ENCODE measurements at places on chromosomes 4 and X.

DNA sequence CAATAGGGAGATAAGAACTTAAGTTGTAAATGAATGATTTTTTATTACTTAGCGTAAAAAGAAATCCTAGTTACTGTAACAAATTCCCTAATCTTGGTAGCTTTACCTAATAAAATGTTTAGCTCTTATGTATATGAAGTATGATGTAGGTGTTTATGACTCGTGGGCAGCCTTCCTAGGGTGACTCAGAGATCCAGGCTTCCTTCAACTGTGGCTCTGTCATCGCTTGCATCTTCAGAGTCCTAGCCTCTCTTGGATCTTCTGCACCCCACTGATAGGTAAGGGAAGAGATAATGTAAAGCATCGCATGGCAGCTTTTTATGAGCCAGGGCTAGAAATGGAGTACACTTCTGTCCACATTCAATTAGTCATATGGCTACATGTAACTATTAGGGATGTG, 165.6 kb upstream of the GLRA2 start:
- no peak for DNase-seq

DNA sequence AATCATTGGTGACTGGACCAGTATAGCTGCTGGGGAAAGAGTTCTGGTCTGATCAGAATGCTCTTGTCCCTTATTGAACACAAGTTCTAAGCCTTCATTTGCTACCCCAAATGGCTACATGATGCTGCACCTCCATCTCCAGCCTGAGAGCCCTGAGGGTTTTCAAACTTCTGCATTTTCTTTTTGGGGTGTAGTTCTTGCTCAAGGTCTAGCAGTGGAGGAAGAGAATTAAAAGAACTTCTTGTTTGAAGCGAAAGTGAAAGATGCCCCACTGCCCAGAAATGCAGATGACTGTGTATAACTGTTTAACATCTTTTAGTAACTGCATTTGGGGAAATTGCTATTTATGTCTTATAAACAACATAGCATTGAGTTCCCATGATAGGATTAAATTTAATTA, 38.5 kb downstream of the LAMTOR3 start:
- DNase-seq: peak; percentile 15

GRCh38 chr4:8221476-8221875, 22.4 kb downstream of the SH3TC1 start:
- no peak for DNase-seq

GRCh38 chr4:184588893-184589292, 60.4 kb downstream of the CASP3 start:
- DNase-seq: no peak

DNA sequence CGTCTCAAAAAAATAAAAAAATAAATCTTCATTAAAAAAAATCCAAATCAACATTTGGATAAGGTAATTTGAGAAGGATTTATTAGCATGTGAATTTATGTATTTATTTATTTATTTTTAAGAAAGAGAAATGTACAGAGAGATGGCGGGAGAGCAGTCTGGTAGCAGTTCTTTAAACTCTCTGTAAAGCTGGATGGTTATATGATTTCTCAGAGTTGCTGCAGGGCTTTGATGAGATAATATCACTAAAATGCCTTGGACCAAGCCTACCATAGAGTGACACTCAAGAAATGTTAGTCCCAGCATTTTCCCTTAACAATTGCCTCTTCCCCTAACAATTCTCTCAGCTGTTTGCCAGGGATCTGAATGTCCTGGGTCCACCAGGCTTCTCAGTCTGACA, 103.4 kb upstream of the LNX1 start:
- DNase-seq: no peak

GRCh38 chrX:149804102-149804501, 22.4 kb downstream of the MAGEA9 start:
- DNase-seq: no peak

GRCh38 chrX:134737721-134738369, 79.6 kb upstream of the PLAC1 start:
- no peak for DNase-seq

- no peak for DNase-seq
These were observed 131.5 kb downstream of the JADE1 start for GRCh38 chr4:128940971-128941370.

DNA sequence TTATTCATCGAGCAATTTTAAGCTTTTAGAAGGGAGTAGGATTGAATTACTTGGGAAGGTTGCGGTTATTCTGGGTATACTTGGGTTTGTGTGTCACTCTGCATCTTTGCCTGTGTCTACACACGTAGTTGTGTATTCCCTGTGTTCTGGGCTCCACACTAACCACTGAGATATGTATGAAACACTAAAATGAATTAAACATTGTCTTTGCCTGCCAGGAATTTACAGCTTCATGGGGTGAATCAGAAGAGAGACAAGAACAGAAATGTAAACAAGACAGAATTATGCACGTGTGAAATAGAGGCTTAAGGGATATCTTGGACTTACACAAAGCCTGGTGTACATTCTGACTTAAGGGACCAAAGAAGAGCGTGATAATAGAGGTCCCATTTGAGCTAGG, 228.5 kb downstream of the AFF2 start:
- DNase-seq: no peak

DNA sequence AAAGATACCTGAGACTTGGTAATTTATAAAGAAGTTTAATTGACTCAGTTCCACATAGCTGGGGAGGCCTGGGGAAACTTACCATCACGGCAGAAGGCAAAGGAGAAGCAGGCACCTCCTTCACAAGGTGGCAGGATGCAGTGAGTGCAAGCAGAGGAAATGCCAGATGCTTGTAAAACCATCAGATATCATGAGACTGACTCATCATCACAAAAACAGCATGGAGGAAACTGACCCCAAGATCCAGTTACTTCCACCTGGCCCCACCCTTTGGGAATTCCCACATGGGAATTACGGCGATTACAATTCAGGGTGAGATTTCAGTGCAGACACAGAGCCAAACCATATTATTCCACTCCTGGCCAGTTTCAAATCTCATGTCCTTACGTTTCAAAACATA, 514.7 kb upstream of the SPANXN1 start:
- no peak for DNase-seq

- no peak for DNase-seq
These were observed 67.9 kb downstream of the RBPJ start for GRCh38 chr4:26388671-26389070.

DNA sequence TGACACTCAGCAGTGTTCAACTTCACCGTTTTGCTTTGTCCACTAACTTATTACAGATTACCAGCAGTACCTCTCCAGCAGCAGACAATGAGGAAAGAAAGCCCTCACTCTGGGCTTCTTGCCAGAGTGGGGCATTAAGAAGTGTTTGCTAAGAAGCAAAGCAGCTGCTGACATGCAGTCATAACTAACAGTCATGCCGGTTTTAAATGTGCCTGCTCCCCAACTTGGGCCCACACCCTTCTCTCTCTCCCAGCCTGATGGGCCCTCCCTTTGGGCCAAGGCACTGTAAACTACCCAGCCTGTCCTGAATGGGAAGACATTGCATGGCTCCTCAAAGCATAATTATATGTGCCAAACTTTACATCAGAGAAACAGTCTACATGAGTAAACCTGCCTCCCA, 54.6 kb upstream of the HHIP start:
- DNase-seq: no peak

GRCh38 chrX:118220509-118220908, 103.9 kb upstream of the KLHL13 start:
- no peak for DNase-seq

DNA sequence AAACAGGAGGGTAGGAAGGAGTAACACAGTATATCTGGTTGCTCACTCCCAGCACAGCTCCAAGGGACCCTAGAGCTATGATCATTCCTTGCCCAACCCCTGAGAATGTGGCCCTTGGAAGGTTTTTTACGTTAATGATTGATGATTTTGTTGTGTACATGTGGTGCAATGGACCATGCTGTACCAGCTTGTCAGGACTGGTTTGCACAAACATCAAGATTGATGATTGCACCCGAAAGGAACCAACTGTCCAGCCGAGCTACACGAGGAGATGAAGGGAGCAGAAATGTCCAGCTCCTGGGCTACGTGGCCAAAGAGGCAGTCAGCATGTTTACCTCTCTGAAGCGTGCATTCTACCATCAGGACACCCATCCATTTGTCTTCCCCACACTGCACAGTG, 83.2 kb upstream of the USP9X start:
- no peak for DNase-seq

DNA sequence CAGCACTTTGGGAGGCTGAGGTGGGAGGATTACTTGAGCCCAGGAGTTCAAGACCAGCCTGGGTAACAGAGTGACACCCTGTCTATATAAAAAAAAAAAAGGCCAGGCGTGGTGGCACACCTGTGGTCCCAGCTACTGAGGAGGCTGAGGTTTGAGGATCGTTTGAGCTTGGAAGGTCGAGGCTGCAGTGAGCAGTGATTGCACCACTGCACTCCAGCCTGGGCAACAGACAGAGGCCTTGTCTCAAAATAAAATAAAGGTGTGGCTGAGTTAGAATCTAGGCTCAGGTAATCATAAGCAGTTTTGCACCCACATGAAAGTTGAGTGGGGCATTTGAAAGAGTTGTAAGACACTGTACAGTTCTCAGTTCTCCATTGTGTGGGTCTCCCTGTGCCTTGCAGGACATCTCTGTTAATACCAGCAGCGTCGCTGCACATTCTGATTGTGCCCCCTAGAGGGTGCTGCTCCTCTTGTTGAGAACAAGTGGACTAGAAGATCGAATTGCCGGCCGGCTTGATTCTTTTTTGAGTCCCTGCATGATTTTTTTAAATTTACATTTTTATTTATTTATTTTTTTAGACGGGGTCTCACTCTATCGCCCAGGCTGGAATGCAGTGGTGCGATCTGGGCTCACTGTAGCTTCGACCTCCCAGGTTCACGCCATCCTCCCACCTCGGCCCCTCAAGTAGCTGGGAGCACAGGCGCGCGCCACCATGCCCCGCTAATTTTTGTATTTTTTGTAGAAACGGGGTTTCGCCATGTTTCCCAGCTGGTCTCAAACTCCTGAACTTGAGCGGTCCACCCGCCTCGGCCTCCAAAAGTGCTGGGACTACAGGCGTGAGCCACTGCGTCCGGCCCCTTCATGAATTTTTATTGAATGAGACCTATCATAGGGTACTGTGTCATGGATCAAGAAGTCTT, 73.6 kb upstream of the RBMX start:
- peak; percentile 35 for DNase-seq

- DNase-seq: no peak
These were observed 22.2 kb upstream of the GCNA start for GRCh38 chrX:71556036-71556435.

GRCh38 chr4:48141048-48141447, 7.0 kb upstream of the TXK start:
- no peak for DNase-seq

- DNase-seq: no peak
These were observed 165.6 kb upstream of the HCCS start for GRCh38 chrX:10945498-10945897.

GRCh38 chrX:66053414-66053813, 13.5 kb upstream of the VSIG4 start:
- DNase-seq: no peak

GRCh38 chr4:22670956-22671355, 21.8 kb upstream of the GBA3 start:
- DNase-seq: no peak

GRCh38 chr4:42088386-42088785, 64.1 kb downstream of the BEND4 start:
- DNase-seq: no peak

DNA sequence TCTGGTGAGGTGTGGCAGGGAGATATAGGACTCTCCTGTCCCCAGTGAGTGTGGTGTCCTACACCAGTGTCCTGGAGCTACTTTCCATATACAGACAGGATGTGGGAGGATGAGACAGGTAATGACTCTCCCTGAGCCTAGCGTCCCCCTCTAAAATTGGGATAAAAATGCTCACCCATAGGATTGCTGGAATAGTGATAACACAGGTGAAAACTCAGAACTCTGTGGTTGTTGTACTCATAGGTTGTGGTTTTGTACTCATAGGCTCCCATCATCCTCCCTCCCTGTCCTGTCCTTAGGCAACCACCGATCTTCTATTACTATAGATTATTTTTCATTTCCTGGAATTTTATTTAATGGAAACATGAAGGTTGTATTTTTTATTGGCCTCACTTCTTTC, 60.7 kb upstream of the NXF3 start:
- DNase-seq: no peak

DNA sequence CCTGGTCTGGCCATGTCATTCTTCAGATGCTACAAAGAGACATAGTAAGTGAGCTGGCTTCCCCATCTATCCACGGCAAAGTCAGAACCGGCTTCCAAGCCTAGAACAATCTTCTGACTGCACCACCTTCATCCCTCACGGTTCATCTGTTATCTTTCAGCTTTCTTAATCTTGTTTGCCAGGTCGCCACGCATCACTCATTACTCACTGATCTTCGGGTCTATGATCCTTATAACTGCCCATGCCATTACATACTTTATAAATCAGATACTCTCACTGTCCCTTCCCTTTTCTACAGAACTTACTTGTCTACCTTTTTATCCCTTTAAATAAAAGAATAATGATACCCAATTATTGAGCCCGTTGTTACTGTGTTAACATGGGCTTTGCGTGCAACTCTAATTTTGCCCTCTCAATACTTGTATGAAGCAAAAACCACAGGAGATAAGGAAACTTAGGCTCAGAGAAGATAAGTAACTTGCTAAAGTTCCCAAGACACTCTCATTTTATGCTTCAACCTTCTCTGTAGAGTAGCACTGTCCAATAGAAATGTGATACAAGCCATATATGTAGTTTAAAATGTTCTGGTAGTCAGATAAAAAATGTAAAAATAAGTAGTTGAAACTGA, 171.7 kb downstream of the AMELX start:
- no peak for DNase-seq

DNA sequence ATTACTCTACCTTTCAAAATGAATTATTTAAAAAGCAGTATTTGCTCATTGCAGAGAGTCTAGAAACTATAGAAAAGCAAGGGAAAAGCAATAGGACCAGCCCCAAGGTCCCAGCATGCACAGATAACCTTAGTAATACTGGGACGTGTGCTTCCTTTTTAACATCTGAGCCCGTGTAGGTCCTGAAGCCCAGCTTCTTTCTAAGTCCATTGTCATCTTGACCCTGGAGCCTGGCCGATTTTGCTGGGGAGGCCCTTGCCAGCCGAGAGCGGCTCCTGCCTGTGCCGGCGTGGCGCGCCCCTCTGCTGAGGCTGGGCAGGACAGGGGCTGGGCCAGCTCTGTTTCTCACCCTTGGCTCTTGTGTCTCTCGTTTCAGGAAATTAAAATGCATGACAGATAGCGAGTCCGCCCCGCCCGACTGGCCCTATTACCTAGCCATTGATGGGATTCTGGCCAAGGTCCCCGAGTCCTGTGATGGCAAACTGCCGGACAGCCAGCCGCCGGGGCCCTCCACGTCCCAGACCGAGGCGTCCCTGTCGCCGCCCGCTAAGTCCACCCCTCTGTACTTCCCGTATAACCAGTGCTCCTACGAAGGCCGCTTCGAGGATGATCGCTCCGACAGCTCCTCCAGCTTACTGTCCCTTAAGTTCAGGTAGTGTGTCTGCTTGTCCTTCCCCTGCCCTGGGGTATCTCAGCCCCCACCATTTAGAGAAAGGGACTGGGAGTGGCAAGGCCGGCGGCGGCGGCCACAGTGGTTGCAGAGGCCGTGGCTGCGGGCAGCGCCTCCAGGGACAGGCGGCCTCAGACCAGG, 4.1 kb downstream of the MSANTD1 start:
- no peak for DNase-seq

- no peak for DNase-seq
These were observed 10.1 kb upstream of the ERAS start for GRCh38 chrX:48816014-48816810.

- DNase-seq: no peak
These were observed 221.3 kb downstream of the ANTXR2 start for GRCh38 chr4:79851625-79852304.

Data from activated CD4-positive, alpha-beta T cell treated with anti-CD3 and anti-CD28 coated beads for 4 hours (primary cell).